ENCODE measurements at places on chromosomes 7 and 10.

- DNase-seq: no peak
These were observed 89.1 kb upstream of the KCNMA1 start for GRCh38 chr10:77726732-77727131.

- DNase-seq: no peak
These were observed 821.0 kb upstream of the IGFBP3 start for GRCh38 chr7:46741938-46742540.

GRCh38 chr10:126872768-126873167 lies 32.5 kb upstream of the DOCK1 start:
- no peak for DNase-seq

- no peak for DNase-seq
These were observed 104.1 kb upstream of the GSDME start for GRCh38 chr7:24861336-24861735.

DNA sequence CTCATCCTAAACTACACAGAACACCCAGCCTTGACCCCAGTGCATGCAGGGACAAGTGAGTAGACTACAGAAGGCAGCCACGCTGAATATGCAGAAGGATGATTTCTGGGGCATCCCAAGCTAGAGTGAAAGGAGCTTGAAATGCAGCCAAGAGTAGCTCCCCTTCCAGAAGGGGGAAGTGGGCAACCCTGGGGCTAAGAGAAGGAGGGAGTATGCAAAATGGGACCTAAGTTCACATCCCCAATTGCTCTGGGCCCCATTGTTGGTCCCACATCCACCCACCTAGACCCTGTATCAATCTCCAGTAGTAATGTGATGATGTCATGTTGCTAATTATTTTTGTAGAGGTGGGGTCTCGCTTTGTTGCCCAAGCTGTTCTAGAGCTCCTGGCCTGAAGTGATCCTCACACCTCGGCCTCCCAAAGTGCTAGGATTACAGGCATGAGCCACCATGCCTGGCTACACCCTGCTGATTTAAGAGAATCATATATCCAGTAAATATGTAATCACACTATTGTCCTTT lies 5.6 kb upstream of the PSTK start:
- no peak for DNase-seq

Data from transverse colon (tissue), 4 donors.